Right ventricle myocardium inferior (tissue), 1 donor: ENCODE measurements at places on chromosomes 7 and 10. TPM values are rescaled to one million over a fixed set of nuclear protein-coding genes. Genes with fewer than 3 reads are reported as not detected.

GRCh38 chr7:7895754-7896153, 72.8 kb upstream of the GLCCI1 start:
- DNase-seq, result no peak

DNA sequence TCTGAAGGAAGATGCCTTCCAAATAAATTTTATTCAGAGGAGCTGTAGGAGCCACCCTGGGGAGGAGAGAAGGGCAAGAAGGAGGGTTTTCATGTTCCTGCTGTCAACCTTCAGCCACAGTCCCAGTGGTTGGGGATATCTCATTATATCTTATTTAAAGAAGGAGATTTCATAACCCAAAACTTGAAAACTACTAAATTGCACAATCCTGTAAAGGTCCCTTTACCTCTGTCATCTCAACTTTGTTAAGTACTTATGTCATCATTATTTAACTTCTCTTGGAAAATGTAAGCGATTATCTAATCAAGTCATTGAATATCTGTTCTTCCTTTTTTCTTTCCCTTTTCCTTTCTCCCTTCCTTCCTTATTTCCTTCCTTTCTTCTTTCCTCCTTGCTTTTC, 794.5 kb upstream of the IGFBP3 start:
- DNase-seq, result no peak

DNA sequence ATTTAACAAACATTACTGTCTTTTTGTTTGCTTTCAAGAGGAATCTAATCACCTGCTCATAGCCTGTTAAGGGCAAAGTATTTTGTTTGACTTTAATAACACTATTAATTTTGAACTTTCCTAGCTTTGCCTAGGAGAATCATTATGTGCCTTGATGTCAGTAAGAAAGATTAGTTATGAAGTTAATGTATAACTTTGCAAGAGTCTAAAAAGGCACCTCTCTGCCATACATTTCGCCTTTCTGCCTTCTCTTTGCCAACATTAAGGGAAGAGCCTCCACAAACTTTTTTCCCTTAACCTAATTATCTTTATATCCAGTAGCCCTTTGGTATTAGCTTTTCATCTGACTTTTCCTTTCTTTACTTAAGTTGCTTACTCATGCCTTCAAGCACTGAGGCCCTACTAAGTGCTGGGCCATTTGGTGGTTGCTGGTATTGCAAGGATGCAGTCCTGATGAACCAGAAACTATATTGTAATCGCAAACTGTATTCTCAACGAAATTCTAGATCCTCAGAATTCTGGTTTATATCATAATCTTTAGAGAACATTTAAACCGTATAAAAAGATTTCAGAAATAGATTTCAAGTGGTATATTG, 108.5 kb downstream of the SND1 start:
- DNase-seq, result no peak

HYAL4 gene
- total RNA-seq, result not detected

GRCh38 chr10:99297033-99297432, 32.1 kb upstream of the CNNM1 start:
- DNase-seq, result no peak

DNA sequence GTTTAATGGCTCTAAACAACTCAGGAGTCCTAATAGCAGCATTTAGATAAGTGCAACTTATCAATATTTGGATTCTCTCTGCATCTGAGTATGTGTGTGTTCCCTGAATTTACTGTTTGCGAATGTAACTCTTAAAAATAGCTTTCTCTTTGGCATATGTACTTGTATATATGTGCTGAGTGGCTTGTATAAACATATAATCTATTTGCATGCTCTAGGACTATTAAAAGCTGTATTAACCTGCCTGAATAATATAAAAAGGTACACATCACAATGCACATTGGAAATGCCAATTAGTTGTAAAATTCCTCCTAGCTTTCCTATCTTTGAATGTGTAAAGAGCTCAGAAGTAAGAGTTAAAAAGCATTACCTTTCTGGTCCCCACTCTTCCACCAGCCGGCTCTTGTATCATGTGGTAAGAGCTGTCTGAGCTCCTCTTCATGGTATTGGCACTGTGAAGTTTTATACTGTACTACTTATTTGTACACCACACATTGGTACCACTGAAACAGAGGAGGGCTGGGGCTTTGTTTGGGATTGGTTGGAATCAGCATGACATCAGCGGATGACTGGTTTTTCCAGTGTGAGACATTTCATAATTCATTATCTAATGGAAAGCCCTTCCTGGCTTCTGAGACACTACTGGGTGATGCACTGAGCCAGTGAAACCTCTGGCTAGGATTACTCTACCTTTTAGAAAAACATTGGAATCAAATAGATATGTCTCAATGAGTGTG, at the start of gene INHBA:
TSS of gene INHBA (minus strand) at position 456 of the 737 bp plus-strand sequence. CDS start 2,716 bp downstream, outside the sequence.
- DNase-seq, result no peak

DNA sequence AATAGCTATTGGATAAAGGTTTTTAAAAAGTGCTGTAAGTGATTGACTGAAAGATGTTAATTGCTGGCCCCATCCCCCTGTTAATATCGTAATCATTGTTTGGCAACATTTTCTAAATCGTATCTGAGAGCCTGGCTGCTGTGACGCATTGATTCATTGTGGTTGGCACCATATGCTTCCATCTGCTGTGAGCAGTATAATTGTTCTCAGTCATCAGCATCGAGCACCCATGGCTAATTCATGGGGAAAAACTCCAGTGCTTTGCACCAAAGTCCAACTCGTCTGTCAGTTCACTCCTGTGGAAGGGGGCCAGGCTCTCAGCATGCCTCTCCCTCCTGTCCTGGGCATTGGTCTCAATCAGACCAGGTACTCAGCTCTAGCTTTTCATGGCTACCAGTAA, 205.2 kb downstream of the STK31 start:
- DNase-seq, result no peak

DNA sequence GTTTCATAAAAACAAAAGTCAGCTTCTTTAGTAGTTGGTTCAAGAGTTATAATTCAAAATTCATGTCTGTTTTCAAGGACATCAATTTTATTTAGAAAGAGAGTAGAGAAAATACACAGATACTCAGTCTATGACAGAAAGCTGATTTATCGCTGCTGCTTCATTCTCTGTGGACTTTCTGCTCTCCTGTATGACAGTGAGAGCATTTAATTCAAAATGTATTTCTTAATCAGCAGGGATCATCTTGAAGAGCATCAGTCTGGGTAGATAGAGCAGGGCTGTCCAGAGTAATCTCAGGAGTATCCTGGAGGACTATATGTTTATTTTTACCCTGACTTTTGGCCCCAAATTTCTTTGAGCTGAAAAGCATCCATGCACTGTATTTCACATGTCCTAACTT, 1676.7 kb downstream of the REEP3 start:
- no peak for DNase-seq

- DNase-seq, result no peak
Observed at GRCh38 chr7:42476255-42476654, 239.2 kb upstream of the GLI3 start.

- no peak for DNase-seq
Observed at GRCh38 chr7:70502117-70502863, 629.7 kb upstream of the GALNT17 start.

TMEM196 gene
- total RNA-seq, result not detected

GRCh38 chr10:4353059-4353655, 472.9 kb upstream of the AKR1E2 start:
- DNase-seq, result no peak

NDUFB2 gene
- 744 TPM for total RNA-seq

DNA sequence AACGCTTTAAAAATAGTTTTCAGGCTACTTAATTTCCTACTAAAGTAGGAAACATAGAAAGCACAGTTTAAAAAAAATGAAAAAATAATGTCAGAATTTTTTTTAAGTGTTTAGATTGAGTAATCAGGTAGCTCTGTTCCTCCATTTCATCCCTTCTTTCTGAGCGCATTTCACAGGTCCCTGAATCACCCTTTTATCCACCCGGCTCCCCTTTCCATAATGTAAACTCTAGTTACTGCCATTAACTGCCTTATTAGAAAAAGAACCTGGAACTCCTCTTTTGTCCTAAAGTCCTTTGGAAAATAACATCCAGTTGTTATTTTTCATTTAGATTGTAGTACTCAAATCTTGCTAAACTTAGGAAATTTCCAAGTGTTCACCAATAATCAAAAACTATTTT, 5.8 kb downstream of the KCND2 start:
- no peak for DNase-seq

DNA sequence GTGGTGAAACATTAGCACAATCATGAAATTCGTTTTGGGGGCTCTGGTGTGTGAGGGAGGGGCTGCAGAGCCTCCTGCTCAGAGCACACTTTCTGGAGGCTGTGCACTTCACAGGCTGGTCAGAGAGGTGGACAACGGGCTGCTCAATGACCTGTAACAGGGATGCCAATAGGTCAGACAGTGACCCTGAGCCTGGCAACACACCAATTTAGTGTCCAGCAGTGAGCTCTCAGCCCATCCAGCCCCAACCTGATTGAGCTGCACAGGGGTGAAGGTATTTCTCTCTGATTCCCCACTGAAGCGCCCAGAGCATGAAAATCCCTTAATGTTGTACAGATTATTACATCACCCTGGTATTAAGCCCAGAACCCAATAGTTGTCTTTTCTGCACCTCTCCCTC, 191.3 kb upstream of the ZNF32 start:
- DNase-seq, result no peak

DNA sequence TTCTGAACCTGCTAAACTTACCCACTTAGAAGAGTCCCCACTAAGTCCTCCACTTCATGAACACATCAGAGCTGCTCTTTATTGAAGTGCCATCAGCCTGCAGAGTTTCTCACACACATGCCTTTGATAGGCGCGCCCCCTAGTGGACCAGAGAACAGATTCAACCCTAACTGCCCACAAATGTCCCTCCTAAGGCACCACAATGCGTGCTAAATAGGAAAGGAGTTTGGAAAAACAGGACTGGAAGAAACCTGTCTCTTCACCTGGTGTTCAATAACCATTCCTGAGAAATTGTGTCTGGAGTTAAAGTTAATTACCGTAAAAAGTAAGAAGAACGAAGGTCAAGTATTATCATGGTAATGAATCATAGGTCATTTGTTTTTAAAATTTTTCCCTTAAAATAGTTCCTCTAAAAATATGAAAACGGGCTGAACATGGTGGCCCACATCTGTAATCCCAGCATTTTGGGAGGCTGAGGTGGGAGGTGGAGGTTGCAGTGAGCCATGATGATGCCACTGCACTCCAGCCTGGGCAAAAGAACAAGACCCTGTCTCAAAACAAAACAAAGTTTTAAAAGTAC, 249.7 kb downstream of the ELMO1 start:
- peak; percentile 86 for DNase-seq

FGL2 gene
- total RNA-seq, result 13.0 TPM

GRCh38 chr10:125621052-125621451, 61.9 kb downstream of the TEX36 start:
- no peak for DNase-seq

DNA sequence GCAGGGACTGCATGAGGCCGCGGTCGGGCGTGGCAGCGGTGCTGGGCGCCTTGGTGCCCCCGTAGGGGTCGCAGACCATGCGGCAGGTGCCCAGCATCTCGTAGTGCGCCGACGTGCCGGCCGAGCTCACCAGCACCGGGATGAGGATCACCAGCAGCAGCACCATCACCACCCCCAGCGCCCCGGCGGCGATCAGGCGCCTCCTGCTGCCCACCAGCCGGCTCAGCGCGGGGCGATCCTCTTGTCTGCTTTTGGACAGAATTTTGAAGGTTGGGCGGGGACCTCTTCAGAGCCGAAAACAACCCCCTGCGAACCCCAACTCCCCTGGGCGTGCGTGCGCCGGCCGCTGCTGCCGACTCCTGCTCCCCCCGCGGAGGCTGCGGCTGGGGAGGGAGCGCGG, 779 bp downstream of the C1QL3 start:
- no peak for DNase-seq

DNA sequence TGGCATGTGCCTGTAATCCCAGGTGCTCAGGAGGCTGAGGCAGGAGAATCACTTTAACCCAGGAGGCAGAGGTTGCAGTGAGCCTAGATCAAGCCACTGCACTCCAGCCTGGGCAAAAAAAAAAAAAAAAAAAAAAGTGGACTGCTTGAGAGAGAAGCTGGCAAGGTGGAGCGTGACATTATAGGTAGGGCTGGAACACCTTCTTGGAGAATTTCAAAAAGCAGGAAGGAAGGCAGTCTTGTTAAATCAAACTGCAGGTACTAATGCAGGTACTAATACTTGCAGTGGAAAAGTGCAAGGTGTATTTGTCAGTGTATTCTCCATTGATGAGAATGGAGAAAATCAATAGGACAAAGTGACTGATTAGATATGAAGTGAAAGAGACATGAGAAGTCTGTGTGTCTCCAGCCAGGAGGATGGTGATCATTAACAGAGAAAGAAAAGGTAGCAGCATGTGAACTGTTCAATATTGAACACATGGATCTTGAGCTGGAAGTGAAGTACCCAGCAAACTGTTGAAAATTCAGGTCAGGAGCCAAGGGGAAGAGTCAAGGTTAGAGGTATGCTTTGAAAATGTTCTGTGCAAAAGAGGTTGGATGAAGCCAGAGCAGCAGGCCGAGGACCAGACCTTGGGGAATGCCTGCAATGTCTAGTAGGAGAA, 12.6 kb upstream of the SLC16A12 start:
- no peak for DNase-seq

SEC61G gene
- 103 TPM for total RNA-seq

C10orf67 gene
- total RNA-seq, result 0.51 TPM

GRCh38 chr7:72540106-72540611, 128.0 kb upstream of the CALN1 start:
- no peak for DNase-seq

- peak; percentile 79 for DNase-seq
Observed at GRCh38 chr10:5943536-5943935, 33.8 kb downstream of the IL15RA start.

UNCX gene
- total RNA-seq, result not detected

DNA sequence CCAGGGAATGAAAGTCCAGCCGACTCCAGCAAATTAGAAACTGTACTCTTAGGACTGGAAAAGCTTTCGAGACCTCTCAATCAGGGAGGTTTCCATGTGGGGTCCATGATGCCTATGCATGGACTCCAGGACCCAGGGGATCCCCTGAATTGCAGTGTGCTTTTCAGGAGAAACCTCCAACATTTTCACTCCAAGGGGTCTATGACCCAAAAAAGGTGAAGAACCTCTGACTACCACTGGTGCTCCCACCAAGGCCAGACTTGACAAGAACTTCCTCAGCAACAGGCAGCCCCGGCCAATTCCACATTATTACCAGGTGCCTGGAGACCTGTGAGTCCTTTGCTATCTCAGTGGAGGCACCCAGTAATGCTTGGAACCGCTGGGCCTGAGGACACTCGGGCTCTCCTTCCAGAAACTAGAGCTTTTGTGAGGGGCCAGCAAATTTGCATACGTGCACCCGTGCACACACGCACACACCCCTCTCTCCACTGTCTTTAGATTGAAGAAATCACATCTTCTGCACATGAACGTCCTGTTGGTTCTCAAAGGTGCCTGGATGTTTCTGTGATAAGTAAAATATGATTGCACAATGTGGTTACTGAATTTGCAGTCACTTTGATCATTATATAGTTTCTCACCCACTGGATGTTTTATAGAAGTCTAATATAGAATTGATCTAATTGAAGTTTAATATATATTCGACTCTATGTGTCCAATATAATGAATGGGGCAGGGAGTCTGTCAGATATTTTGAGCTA, 54.7 kb downstream of the SYPL1 start:
- no peak for DNase-seq

- no peak for DNase-seq
Observed at GRCh38 chr7:131305152-131305551, 22.5 kb upstream of the MKLN1 start.

ADAMTS14 gene
- 0.43 TPM for total RNA-seq

- no peak for DNase-seq
Observed at GRCh38 chr7:151053096-151053495, 4.6 kb downstream of the CDK5 start.

UTF1 gene
- not detected for total RNA-seq

GRCh38 chr10:105063796-105064195, 422.7 kb downstream of the SORCS3 start:
- DNase-seq, result no peak
